ENCODE measurements at places on chromosomes 7 and 10.

DNA sequence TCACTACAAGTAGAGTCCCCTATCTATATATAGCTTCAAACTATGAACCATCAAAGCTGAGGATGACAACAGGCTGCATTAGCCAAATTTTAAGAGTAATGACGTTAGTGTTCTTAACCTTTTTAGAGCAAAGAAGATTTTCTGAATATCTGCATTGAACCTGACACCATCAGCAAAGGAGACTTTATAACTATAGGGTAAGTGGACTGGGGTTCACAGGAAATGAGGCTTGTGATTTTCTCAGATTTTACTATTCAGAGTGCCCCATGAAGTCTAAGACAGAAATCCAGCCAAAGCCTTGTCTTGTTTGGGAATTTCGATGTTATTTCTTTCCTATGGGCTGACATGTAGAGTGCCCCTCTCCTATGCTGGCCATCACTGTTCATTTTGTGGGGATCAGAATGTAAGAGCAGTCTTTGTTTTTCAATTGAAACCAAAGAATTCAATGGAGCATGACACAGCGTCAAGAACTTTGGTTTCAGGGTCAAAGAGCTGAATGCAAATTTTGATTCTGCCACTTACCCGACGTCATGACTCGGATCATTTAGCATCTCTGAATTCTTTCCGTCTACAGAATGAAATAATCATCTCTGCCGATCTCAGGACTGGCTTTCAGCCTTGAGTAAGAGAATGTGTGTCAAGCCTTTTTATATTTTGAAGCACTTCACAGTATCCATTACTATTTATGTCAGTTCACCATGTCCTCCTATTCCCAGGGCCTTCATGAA lies 52.7 kb downstream of the DENND11 start:
- DNase-seq, result no peak

DNA sequence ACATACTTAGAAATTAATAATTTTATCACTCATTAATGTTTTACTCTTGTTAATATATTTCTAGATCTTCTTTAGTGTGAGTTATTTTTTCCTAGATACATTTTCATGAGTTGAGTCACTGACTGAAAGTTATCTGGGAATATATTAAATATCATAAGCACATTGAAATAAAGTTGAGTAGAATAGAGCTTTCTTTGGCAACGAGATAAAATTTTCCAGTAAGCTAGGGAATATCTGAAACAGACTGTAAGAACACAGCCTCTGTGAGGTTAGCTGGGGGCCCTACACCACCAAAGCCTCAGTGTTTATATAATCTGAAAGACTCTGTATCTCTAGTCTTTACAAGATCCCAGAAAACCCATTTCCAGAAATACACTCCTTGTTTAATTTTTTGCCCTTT lies 347.8 kb upstream of the PLXDC2 start:
- no peak for DNase-seq

GRCh38 chr7:8560501-8560900 lies 127.1 kb downstream of the NXPH1 start:
- no peak for DNase-seq

- DNase-seq, result no peak
Observed at GRCh38 chr7:27203964-27204594, 4.2 kb upstream of the HOXA13 start.

DNA sequence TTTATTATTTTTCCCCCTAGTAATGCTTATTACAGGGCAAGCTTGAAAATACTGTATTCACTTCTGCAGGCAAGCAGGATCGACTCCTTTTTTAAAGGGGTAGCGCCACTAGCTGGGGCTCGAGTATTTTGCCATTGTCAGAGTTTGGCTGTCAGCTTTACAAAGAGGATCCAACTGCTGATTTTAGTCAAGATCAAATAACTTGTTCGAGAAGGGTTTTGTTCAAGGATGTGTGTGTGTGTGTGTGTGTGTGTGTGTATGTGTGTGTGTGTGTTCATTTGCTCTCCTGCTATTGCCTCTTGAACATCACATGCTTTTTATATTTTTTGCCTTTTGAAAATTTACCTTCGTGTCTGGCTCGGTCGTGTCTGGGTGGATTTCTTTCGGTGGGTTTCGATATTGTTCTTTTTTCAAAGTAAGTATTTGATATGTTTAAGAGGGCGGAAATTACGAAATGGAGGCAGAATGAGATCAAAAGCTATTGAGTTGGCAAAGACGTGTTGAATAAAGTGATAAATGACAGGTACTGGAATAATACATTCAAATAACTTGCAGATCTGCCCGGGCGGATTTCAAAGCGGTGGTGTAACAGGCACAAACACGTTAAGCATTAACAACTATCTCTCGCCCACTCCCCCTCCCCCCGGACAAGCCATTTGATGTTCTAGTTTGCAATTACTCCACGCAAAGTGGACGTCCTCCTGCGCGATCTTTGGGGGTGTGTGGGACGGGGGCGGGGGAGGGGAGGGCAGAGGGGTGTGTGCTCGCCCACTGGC lies 1.1 kb downstream of the ARID5B start:
- DNase-seq, result no peak

All from iPS DF 6.9 (cell line).